ENCODE measurements at places on chromosomes 2 and 18.

- no peak for DNase-seq
Observed at GRCh38 chr2:11722292-11723060, 24.0 kb upstream of the LPIN1 start.

DNA sequence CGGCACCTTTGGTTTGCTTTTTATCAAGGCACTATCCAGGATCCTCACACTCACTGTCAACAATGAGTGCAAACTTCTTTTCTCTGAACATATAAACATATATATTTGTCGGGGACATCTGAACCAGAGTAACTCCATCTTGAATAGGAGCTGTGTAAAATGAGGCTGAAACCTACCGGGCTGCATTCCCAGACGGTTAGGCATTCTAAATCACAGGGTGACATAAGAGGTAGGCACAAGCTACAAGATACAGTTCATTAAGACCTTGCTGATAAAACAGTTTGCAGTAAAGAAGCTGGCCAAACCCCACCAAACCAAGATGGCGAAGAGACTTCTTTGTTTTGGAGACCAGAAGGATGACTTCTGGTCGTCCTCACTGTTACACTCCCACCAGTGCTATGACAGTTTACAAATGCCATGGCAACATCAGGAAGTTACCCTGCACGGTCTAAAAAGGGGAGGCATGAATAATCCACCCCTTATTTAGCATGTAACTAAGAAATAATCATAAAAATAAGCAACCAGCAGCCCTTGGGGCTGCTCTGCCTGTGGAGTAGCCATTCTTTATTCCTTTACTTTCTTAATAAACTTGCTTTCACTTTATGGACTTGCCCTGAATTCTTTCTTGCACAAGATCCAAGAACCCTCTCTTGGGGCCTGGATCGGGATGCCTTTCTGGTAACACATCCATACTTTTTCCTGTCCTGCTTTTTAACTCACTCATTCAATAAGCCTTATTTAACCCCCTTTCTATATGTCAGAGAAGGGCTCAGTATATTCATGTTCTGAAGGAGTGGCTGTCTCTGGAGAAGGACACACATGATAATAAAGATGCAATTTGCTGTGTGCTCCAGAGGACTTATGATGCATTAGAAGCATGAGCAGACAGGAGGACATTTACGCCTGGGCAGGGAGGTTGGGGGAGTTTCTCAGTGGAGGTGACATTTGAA lies 65.4 kb downstream of the TACR1 start:
- DNase-seq = no peak

DNA sequence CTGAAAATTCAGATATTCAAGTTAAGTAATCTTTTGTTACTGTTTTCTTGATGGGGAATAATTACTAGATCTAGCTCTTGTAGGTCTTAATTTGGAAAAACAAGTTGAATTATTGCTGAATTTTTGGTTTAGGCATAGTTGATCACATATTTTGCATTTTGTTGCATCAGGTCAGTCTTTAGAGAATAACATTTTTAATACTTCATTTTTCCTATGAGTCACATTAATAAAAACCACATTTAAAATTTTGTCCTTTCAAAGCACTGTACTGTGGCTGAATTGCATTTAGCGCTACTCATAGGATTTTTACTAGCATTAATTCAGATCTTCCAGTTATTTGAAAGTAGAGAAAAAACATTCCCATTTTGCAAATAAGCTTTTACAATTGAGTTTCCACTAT lies 23.2 kb downstream of the MAP4K4 start:
- no peak for DNase-seq

- DNase-seq = no peak
Observed at GRCh38 chr2:62424899-62425298, 81.1 kb downstream of the TMEM17 start.

DNA sequence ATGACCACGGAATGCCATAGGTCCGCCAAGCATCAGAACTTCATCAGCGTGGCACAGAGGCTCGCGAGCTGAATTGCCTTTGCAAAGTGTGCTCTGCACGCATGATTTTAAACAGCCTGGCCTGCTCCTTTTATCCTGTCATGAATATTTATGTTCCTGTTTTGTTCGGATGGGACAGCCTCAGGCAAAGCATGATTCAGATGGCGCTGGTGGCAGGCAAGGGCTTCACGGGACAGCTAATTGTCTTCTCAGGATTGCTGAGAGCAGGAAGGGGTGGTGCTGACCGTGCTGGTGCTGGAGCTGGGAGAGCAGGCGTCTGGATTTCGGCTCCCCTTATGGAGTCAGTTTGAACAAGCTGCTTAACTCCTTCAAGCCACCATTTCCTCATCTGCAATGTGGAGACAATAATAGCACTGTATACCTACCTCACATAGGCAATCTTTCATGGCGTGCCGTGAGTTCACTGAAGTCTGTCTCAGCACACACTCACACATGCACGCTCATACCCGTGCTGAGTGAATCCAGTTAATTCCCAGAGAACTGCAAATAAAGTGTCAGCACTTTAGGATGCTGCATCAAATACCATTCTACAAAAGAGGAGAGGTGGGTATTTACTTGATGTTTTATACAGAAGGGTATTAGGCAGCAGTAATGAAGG lies 79.7 kb upstream of the APCDD1 start:
- no peak for DNase-seq

DNA sequence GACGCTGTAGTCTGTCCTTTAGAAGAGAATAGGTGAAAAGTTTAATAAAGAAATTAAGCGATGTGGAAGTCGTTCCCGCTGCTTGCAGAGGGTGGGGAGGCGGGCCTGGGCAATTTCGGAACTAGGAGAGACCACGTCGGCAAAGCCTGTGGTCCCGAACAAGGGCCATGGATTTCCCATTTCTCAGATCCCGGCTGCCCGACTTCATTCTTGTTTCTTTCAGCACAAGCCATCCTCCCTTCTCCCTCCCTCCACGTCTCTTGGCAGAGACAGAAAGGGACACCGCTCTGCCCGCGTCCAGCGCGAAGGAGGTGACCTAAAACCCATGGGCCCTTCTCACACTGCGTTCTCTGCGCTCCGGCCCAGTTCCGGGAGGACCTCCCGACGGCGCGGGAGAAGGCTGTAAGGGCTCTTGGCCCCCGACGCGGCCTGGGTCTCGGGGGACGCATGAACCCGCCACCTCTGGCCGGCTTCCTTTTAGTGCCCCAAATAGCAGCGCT lies 2.2 kb upstream of the BCL2L11 start:
- DNase-seq = no peak

DNA sequence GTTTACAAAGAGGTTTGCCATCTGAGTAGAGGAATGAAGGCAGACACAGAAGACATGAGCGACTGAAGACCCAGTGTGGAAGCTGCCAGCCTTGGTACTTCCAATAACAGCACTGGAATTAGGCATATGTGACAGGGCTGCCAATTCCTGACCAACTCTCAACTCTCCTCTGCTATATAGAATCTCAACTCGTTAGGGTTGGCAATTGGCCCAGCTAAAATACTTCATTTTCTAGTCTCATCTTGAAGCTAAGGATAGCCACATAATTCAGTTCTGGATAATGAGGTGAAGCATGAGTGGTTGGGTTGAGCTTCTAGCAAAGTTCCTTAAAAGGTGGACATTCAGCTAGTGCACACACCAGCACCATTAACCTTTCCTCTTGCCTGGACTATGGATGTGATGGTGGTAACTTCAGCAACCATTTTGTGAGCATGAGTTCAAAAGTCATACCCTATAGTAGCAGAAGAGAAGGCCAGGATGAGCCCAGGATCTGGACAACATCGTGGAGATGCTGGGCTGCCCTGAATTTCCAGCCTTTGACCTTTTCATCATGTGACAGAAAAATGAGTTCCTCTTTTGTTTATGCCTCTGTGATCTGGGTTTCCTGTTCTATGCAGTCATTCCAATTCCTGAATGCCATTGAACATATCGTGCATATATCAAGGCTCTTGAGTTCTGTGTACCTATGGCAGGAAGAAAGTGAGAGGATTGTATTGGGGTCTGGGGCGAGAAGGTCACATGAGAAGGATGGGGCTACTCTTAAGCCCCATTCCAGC lies 68.1 kb upstream of the HAAO start:
- DNase-seq = no peak

DNA sequence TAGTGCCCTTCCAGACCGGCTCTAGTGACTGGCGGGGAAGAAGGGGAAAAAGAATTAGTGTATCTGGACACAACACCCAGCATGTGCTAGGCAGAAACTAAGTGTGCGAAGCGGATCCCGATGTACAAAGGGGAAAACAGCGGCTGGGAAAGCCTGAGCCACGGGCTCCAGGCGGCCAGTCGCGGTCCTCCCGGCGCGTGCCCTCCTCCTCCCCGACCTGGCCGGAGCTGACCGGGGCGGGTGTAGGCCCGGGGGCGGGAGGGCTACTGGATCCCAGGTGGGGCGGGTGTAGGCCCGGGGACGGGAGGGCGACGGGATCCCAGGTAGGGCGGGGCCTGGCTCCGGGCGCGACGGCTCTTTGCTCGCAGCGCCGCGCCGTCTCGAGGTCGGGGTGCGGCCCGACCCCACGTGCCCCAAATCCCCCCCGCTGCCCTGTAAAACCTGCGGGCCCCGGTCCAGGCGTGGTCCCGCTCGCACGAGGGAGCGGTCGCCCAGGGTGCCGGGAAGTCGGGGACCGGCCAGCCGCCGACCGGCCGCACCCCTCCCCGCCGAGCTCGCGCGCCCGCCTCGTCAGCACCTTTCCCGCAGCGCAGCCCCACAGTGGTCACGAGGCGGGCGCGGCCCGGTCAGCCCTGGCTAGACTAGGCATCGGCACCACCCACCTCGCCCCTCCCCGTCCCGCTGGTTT lies 48.8 kb downstream of the C2orf42 start:
- no peak for DNase-seq

DNA sequence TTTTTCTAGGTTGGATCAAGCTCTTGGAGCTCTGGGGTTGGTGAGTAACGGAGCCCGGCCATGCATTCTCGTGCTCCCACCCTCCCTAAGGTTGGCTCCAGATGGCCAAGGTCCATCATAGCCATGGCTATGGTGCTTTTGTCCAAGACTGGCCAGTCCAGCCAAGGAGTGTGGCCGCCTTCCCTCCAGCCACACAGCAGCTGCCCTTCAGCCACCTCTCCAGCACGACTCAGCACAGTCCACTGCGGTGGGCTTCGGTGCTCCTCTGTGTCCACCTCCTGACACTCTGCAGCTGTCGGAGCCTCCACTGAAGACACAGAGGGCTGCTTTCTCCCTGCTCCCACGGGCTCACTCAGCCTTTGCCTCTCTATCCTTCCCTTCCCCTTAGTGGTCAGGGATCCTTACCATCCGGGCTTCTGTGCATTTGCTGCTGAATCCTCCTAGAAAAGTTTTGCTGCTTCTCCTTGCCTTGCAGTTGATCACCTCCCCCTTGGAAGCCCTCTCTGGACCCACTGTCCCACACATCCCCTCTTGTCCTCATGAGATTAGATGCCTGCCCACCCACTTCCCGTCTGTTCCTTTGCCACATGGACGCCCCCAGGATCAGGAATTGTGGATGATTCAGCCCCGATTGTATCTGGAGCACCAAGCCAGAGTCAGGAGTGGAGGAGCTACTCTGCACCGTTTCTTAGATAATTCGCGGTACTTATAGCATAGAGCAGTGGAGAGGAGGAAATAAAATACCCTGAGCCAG lies 177.1 kb upstream of the COPS8 start:
- DNase-seq = no peak

DNA sequence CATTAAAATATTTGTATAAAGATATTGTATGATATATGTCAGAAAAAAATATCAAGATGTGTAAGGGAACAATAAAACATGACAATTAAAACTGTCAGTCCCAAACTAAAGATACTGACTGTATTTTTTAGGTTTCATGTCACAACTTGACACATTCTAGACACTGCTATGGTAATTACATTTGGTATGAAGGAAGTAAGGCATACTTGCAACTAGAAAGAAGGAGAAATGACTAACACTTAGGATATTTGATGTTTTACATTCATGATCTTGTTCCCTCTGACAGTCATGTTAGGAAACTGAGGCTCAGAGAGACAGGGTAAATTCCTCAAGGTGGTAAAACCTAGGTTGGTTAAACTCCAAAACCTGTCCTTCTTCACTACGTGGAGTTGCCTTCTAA lies 68.3 kb downstream of the TMEFF2 start:
- no peak for DNase-seq

GRCh38 chr18:8040021-8040420 lies 472.9 kb downstream of the PTPRM start:
- DNase-seq = no peak

All from CD4-positive, alpha-beta T cell treated with Interleukin-15 for 4 hours (primary cell).